ENCODE measurements at places on chromosomes 2 and 18. TPM values are rescaled to one million over a fixed set of nuclear protein-coding genes. Genes with fewer than 3 reads are reported as not detected.

The DNAJC5G gene
- total RNA-seq: not detected

The SERPINB7 gene
- total RNA-seq: 0.87 TPM

The SERPINB11 gene
- total RNA-seq: not detected

The EML6 gene
- 0.66 TPM for total RNA-seq

The TTL gene
- total RNA-seq: 37.7 TPM

The GPC1 gene
- total RNA-seq: 371 TPM

The NBAS gene
- total RNA-seq: 125 TPM

The GALNT5 gene
- 81.0 TPM for total RNA-seq

The IL1A gene
- total RNA-seq: 0.33 TPM

The SCYGR4 gene
- total RNA-seq: not detected

The FZD7 gene
- 82.4 TPM for total RNA-seq

The WNT6 gene
- total RNA-seq: not detected

The VWA3B gene
- not detected for total RNA-seq

The ASB18 gene
- total RNA-seq: not detected

The CD302 gene
- 9.8 TPM for total RNA-seq

The PCARE gene
- total RNA-seq: not detected

The FAM210A gene
- total RNA-seq: 22.0 TPM

The SCN9A gene
- total RNA-seq: 40.9 TPM

The SCYGR7 gene
- not detected for total RNA-seq

The TMEM247 gene
- total RNA-seq: not detected

The MYOM1 gene
- 0.15 TPM for total RNA-seq

The UGT1A5 gene
- not detected for total RNA-seq

The UGT1A4 gene
- not detected for total RNA-seq

The ACADL gene
- total RNA-seq: 0.66 TPM

The SERPINB3 gene
- not detected for total RNA-seq

The CFAP65 gene
- not detected for total RNA-seq

The SULT1C2 gene
- 0.44 TPM for total RNA-seq

The INHBB gene
- total RNA-seq: not detected

The ZNF385B gene
- not detected for total RNA-seq

The TMEM37 gene
- 0.44 TPM for total RNA-seq

The SERPINB4 gene
- total RNA-seq: not detected

The REG1A gene
- not detected for total RNA-seq

The MALL gene
- 39.9 TPM for total RNA-seq

The RFX8 gene
- 36.7 TPM for total RNA-seq

The ALPI gene
- not detected for total RNA-seq

The B3GNT7 gene
- total RNA-seq: 0.33 TPM

The CTAGE1 gene
- not detected for total RNA-seq

The IGFBP2 gene
- 6.9 TPM for total RNA-seq

The MARCO gene
- not detected for total RNA-seq

The RAB27B gene
- total RNA-seq: 2.0 TPM

The SLC40A1 gene
- 73.1 TPM for total RNA-seq

The NEU2 gene
- not detected for total RNA-seq

The SIX3 gene
- total RNA-seq: not detected

The ERCC3 gene
- 39.4 TPM for total RNA-seq

The KIAA2012 gene
- 0.17 TPM for total RNA-seq

The PRKAG3 gene
- total RNA-seq: 0.50 TPM

The CAVIN2 gene
- 21.0 TPM for total RNA-seq

The UGT1A8 gene
- total RNA-seq: not detected

The TUBA3E gene
- not detected for total RNA-seq

The KATNAL2 gene
- 9.6 TPM for total RNA-seq

The KCNF1 gene
- 0.29 TPM for total RNA-seq

The C2orf74 gene
- 6.5 TPM for total RNA-seq

The DSG1 gene
- total RNA-seq: not detected

The CD28 gene
- under 0.01 TPM for total RNA-seq

The ARMC9 gene
- 105 TPM for total RNA-seq

The TSGA10 gene
- 7.6 TPM for total RNA-seq

The FASTKD1 gene
- total RNA-seq: 15.1 TPM

The FKBP1B gene
- total RNA-seq: 10.9 TPM
